Fibroblast of gingiva (primary cell): ENCODE measurements at places on chromosomes 7 and 10.

DNA sequence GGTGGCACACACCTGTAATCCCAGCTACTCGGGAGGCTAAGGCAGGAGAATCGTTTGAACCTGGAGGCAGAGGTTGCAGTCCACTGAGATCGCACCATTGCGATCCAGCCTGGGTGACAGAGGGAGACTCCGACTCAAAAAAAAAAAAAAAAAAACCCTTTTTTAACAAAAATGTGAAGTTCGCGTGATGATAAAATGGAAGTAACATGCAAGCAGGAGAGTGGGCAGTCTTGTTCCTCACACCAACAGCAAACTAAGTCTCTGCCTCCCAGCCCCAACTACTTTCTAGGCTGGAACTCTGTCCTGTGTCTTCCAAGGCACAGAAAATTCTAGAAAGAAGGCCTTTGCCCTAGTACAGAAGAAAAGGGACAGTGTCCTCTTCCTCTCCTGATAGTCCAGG, 11.3 kb downstream of the PIK3AP1 start:
- no peak for DNase-seq

DNA sequence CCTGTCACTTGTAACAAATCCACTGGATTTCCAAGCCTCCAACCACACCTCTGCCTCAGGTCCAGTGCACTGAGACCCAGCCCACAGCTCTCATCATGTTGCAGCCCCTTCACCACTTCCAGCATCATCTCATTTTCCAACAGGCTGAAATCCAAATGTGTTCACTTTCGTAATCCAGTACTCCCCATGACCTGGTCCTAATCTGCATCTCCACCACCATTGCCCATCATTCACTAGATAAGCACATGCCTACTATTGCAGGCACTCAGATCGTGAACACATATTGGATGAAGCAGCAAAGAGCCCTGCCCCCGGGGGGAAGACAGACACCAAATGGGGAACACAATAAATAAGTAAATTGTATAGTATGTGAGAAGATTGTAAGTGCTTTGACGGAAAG, 76.1 kb upstream of the INSIG1 start:
- DNase-seq: no peak

- no peak for DNase-seq
These were observed 205.3 kb upstream of the HDAC9 start for GRCh38 chr7:18290223-18290622.

DNA sequence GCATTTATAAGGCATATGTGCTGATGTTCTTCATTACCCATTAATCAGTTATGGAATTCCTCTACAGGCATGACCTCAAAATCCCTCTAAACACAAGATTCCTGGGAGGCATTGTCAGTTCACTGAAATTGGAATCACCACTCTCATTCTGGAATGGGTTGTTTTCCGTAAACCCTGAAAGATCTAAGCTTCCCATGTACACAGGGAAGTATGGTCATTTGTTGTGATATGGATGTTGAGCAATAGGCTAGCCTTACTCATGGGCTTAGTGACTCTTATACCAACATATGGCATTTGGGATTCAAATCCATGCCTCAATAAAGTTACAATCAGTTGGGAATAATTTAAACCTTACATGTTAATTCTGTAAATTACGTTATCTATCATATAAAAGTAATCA, 258.0 kb downstream of the XPNPEP1 start:
- DNase-seq: no peak

GRCh38 chr7:79774150-79774549, 320.7 kb upstream of the MAGI2 start:
- no peak for DNase-seq

GRCh38 chr10:16943295-16944285, 126.4 kb upstream of the RSU1 start:
- peak; percentile 67 for DNase-seq

DNA sequence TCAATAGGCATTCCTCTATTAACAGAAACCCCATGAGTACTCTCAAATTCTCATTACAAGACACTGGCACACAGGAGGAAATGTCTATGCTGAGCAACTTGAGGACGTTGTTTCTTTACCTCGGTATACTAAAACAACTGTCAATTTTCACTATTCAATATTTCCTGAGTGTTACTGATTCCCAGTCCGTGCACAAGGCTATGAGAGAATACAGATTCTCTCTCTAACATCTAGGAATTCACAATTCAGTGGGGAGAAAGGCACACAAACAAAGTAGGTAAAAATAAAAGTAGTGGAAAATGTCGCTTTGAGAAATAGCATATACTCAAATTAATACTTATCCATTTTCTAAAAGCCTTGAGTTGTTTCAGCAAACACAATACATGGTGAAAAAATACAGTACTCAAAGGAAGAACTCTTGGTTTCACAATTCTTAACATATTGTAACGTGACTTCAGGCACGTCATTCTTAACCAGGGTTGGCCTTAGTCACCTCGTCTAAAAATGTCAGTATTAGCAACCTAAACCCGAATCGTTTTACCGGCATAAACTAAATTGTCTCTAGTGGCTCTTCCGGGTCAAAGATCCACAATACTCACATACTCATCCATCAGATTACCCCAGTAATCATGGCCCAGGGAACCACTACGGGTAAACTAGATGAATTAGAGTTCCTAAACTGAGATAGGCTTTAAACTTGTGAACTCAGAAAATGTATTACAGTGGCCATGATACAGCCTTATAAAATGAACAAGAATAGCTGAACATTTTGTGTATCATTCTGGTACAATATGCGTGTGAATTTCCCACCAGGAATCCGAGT, 1.5 kb downstream of the IPMK start:
- DNase-seq: peak; percentile 75

GRCh38 chr7:140027858-140028257, 34.9 kb downstream of the PARP12 start:
- DNase-seq: no peak

GRCh38 chr10:51530541-51530940, 168.9 kb downstream of the CSTF2T start:
- DNase-seq: no peak

DNA sequence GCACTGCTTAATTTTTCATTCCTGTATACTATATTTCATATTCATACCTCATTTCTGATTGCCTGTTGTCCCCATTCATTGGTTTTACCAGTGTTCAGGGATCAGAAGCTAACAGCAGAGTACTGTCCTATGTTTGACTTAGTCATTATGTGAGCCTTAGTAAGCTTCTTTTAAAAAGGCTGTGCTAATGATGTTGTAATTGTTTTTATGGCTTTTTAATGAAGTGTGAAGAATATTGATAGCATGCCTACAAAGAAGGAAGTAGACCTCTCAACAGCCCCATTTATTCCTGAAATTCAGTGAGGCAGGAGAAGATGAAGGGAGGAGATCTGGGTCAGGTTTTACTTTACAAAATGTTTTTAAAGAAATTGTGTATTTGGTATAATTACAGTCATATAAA, 61.7 kb downstream of the AGK start:
- DNase-seq: no peak

DNA sequence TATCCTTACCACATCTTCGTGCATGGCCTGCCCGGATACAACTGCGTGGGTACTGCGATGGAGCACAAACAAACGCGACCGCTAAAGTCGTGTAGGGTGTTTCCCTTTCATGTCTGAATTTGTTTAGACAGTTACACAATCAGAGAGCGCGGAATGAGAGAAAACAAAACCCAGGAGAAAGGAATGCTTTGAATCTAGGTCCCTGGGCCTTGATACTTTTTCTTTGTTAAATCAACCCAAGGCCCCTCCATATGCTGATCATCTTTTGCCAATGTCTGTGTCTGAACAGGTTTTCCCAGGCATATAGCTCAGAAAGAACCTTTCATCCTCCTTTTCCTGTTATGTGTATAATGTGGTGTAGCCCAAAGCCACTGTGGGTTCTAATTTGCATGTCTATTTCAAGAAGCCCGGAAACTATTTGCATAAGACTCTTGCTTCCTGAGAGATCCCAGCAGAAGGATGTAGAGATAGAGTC, 145.8 kb downstream of the FRMD4A start:
- DNase-seq: no peak

DNA sequence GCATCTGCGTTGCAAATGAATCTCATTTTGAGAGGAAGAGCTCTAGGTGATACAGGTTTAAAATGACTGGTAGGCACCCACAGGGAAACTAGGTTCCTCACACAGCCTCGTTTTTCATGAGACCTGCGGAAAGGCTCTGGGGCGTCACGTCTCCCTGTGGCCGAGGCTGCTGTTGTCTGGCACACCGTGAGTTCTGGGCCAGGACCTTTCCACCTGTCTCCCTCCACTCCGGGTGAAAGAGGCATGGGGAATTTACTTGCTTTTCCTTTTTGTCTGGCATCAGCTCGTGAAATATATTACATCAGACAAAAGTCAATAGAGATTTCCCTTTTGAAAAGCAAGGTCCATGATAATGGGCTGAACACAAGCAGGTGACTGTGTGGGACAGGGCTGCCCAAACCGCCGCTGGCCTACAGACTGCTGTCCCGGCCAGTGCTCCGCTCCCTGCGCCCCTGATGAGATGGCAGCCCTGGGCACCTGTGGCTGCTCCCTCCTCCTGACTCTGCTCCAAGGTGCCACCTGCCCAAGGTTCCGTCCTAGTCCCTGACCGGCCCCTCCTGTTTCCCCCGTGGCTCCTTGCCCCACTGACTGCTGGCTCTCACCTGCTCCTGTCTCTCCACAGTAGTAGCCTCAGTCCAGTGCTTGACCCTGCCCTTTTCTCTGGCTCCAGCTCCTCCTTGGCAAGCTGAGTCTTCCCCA, 109.6 kb downstream of the NKX6-2 start:
- DNase-seq: no peak

DNA sequence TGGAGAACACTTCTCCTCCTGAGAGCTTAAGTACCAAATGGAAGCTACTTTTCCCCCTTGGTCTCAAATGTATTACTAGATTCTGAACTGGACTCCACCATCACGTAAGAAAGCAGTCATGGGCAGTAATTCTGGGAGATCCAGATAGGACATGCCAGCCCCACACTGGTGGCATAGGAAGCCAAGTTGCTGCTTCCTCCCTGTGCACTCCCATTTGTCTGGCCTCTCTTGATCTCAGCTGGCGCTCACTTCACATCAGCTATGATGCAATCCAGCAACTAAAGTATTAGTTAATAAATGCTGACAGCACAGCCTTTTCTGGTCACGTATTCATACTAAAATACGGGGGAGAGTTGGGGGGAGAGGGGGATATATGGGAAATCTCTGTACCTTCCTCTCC, 3.4 kb upstream of the IL6 start:
- DNase-seq: peak; percentile 47

GRCh38 chr10:67550838-67551402, 145.1 kb downstream of the CTNNA3 start:
- DNase-seq: no peak

- no peak for DNase-seq
These were observed 22.4 kb upstream of the CDC14C start for GRCh38 chr7:48901966-48902365.

- DNase-seq: no peak
These were observed 291.7 kb downstream of the TCF7L2 start for GRCh38 chr10:113241599-113242360.

DNA sequence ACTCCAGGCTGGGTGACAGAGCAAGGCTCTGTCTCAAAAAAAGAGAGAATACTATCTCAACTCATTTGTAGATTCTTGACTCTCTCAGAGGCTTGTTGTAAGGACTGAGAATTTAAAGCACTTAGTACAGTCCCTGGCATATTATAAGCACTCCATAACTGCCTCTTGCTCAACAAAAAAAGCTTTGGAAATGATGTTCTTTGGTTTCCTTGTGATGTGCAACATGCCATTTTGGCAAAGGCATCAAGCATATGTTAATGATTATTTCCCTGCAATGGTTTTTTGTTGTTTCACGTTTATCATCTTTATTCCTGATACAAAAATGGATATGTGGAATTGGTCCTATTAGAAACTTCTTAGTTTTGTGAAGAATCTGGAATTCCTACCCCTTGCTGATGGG, 15.7 kb downstream of the NOLC1 start:
- peak; percentile 90 for DNase-seq

GRCh38 chr7:877312-878232, 1.2 kb downstream of the GET4 start:
- DNase-seq: no peak

DNA sequence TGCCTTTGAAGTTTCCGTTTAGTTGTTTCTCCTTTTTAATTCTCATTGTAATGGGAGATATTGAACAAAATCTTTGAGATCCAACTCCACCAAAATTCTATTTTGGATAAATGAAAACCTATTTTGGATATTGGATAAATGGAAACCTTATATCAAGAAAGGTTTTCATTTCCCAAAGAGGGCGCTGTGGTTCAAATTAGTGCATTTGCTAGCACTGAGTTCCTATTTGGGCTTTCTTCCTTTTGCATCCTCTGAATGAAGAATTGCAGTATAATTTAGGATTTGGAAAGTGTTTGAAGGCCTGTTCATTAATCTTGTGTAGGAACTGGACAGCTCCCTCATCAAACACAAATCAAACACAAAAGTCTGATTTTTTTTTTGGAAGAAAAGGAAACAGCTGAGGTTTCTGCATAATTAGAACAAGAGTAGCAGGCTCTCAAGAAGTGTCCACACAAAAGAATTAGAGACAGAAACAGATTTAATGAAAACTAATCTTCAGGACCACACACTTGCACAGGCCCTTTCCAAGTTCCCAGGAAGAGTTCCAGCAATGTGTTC, 80.8 kb upstream of the KLF14 start:
- DNase-seq: peak; percentile 31

GRCh38 chr7:154914996-154915380, 87.9 kb downstream of the PAXIP1 start:
- no peak for DNase-seq

- no peak for DNase-seq
These were observed 817.9 kb downstream of the DNAJB9 start for GRCh38 chr7:109387530-109387929.

- no peak for DNase-seq
These were observed 387.4 kb upstream of the CELF2 start for GRCh38 chr10:10630281-10630680.

DNA sequence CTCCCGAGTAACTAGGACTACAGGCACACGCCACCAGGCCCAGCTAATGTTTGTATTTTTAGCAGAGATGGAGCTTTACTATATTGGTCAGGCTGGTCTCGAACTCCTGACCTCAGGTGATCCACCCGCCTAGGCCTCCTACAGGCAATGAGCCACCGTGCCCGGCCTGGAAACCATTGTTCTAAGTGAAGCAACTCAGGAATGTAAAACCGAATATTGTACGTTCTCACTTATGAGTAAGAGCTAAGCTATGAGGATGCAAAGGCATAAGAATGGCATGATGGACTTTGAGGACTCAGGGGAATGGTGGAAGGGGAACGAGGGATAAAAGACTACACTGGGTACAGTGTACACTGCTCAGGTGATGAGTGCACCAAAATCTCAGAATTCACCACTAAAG, 235.1 kb upstream of the AUTS2 start:
- DNase-seq: no peak

GRCh38 chr10:30184397-30185033, 125.1 kb upstream of the JCAD start:
- peak; percentile 17 for DNase-seq
